A549 treated with CORT108297 at 1 μM for 4 hours (cell line): ENCODE measurements at places on chromosomes 7 and 10. TPM values are rescaled to one million over a fixed set of nuclear protein-coding genes. Genes with fewer than 3 reads are reported as not detected.

CASTOR2 gene
- 2.4 to 3.7 TPM (median 3.2 TPM) in 5 replicates for total RNA-seq

FFAR4 gene
- total RNA-seq, result 0.14 to 0.25 TPM (median 0.22 TPM) in 5 replicates

STMP1 gene
- 29.9 to 34.8 TPM (median 30.6 TPM) in 5 replicates for total RNA-seq

OR6V1 gene
- total RNA-seq, result not detected in 5 replicates

INMT gene
- not detected in 5 replicates for total RNA-seq

SOSTDC1 gene
- total RNA-seq, result not detected in 5 replicates

CYP17A1 gene
- total RNA-seq, result 0.05 TPM in 1 of 5 replicates, not detected in the others

ENTPD1 gene
- total RNA-seq, result 0.02 to 0.05 TPM in 2 of 5 replicates, not detected in the others

CTBP2 gene
- total RNA-seq, result 96.1 to 115 TPM (median 112 TPM) in 5 replicates

TBX20 gene
- total RNA-seq, result 1.5 to 2.6 TPM (median 2.1 TPM) in 5 replicates

AQP1 gene
- 0.36 to 0.55 TPM (median 0.42 TPM) in 5 replicates for total RNA-seq

ZCWPW1 gene
- 1.1 to 1.6 TPM (median 1.3 TPM) in 5 replicates for total RNA-seq

KEL gene
- not detected in 5 replicates for total RNA-seq

GRID2IP gene
- total RNA-seq, result 0.02 TPM in 1 of 5 replicates, not detected in the others

MEOX2 gene
- not detected in 5 replicates for total RNA-seq

POM121C gene
- total RNA-seq, result 29.6 to 41.1 TPM (median 38.4 TPM) in 5 replicates

GARIN1A gene
- 0.33 to 0.70 TPM (median 0.45 TPM) in 5 replicates for total RNA-seq

FAM241B gene
- total RNA-seq, result 16.6 to 19.8 TPM (median 18.5 TPM) in 5 replicates

C10orf62 gene
- total RNA-seq, result 0.10 TPM in 1 of 5 replicates, not detected in the others

NPFFR1 gene
- total RNA-seq, result not detected in 5 replicates

OR2A5 gene
- total RNA-seq, result not detected in 5 replicates

CHCHD1 gene
- 59.6 to 78.7 TPM (median 69.8 TPM) in 5 replicates for total RNA-seq

STEAP4 gene
- total RNA-seq, result 0.03 TPM in 1 of 5 replicates, not detected in the others

VAX1 gene
- 1.0 to 1.9 TPM (median 1.6 TPM) in 5 replicates for total RNA-seq

ZNF680 gene
- 1.7 to 3.1 TPM (median 2.3 TPM) in 5 replicates for total RNA-seq

DHTKD1 gene
- total RNA-seq, result 6.6 to 9.7 TPM (median 8.9 TPM) in 5 replicates

AOAH gene
- total RNA-seq, result 0.10 TPM in 1 of 5 replicates, not detected in the others

IL6 gene
- total RNA-seq, result 0.59 to 4.5 TPM (median 2.5 TPM) in 5 replicates

TEX36 gene
- not detected in 5 replicates for total RNA-seq

OR2A2 gene
- total RNA-seq, result not detected in 5 replicates

TMEM225B gene
- total RNA-seq, result 0.78 to 1.5 TPM (median 1.3 TPM) in 5 replicates

TUBAL3 gene
- 0.23 to 0.57 TPM (median 0.39 TPM) in 5 replicates for total RNA-seq

FGFR2 gene
- total RNA-seq, result 0.31 to 0.39 TPM (median 0.36 TPM) in 5 replicates

FAM25G gene
- total RNA-seq, result 1.1 to 1.8 TPM (median 1.5 TPM) in 3 of 5 replicates, not detected in the others

VSIR gene
- total RNA-seq, result 21.0 to 35.4 TPM (median 34.3 TPM) in 5 replicates

LIPN gene
- total RNA-seq, result not detected in 5 replicates

SPDYE2 gene
- not detected in 5 replicates for total RNA-seq

SEMA3D gene
- total RNA-seq, result 0.05 to 0.06 TPM (median 0.06 TPM) in 3 of 5 replicates, not detected in the others

ZP3 gene
- total RNA-seq, result 16.6 to 21.8 TPM (median 19.3 TPM) in 5 replicates

ANXA7 gene
- 108 to 121 TPM (median 113 TPM) in 5 replicates for total RNA-seq

TMEM120A gene
- 34.7 to 47.1 TPM (median 42.5 TPM) in 5 replicates for total RNA-seq

STEAP1B gene
- 0.08 to 0.20 TPM (median 0.13 TPM) in 5 replicates for total RNA-seq

RAPGEF5 gene
- 0.03 to 0.12 TPM (median 0.07 TPM) in 5 replicates for total RNA-seq

DNAJB6 gene
- 82.0 to 167 TPM (median 101 TPM) in 5 replicates for total RNA-seq

TRIM8 gene
- 41.9 to 47.6 TPM (median 44.8 TPM) in 5 replicates for total RNA-seq

NUTM2E gene
- total RNA-seq, result 0.27 to 0.53 TPM (median 0.36 TPM) in 5 replicates

NUDT13 gene
- total RNA-seq, result 2.5 to 3.4 TPM (median 3.0 TPM) in 5 replicates

CALCR gene
- 0.02 TPM in 1 of 5 replicates, not detected in the others for total RNA-seq

CPN1 gene
- 0.14 to 0.32 TPM (median 0.23 TPM) in 5 replicates for total RNA-seq

CCDC172 gene
- not detected in 5 replicates for total RNA-seq

EFCAB10 gene
- 2.4 to 3.7 TPM (median 3.0 TPM) in 5 replicates for total RNA-seq

CFAP70 gene
- total RNA-seq, result 0.10 to 0.25 TPM (median 0.21 TPM) in 5 replicates

PLAU gene
- total RNA-seq, result 109 to 124 TPM (median 120 TPM) in 5 replicates

LRGUK gene
- total RNA-seq, result 0.29 to 0.62 TPM (median 0.35 TPM) in 5 replicates

PTF1A gene
- total RNA-seq, result not detected in 5 replicates

OGDHL gene
- total RNA-seq, result 0.10 to 0.32 TPM (median 0.23 TPM) in 5 replicates

ABCB4 gene
- not detected in 5 replicates for total RNA-seq

TRUB1 gene
- total RNA-seq, result 12.9 to 16.1 TPM (median 15.7 TPM) in 5 replicates

PLXNA4 gene
- total RNA-seq, result 0.97 to 1.9 TPM (median 1.4 TPM) in 5 replicates
